ENCODE measurements at places on chromosomes 6 and 20.

DNA sequence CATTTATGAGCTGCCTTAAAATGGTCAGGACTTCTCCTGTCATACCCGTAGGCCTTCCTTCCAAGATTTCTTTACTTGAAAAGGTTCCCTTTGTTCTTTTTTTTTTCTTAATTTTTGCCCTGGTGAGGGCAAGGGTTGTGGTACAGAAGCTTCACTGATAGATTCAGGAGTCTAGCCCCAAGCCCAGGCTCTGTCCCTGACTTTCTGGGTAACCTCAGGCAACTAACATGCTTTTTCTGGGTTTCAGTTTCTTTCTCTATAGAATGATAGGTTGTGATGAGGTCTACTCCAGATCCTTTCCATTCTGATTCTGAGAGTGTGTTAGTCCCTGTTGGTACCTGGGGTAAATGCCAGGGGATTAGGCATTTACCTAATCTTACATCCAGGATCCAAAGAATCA is 21.2 kb downstream of the SNPH start:
- no peak for DNase-seq

DNA sequence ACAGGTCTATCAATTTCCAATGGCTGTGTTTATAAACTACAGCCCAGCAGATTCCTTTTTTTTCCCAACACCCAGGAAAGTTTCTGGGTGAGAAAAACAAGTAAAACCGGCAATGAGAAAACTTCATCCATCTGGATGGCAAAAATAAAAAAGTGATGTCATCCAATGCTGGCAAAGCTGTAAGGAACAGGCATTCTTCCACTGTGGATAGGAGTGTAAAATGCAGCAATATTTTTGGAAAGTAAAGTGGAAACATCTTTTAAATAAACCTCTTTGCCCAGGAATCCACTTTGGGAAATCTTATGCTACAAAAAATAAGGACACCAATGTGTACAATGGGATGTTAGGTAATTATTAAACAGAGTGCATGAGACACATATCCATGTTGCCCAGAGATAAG is 102.1 kb upstream of the NT5E start:
- DNase-seq, result no peak

- DNase-seq, result no peak
These were observed 152.4 kb downstream of the COL9A1 start for GRCh38 chr6:70150521-70150920.

DNA sequence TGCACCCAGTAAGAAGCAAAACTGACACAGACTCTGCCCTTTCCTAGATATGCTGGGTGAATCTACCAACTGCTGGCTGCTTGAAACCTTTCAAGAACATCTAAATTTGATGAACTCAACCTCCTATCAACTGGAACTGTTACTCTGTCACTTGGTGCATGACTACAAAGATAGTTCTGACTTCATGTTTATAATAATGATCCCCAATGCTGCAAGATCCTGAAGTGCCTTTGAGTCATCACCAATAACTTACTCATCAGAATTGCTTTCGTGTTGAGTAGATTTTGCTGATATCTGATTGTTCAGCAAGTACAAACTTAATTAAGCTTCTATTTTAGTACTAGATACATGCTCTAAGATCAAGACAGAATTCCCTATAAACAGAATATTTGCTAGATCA is 100.2 kb upstream of the ARMC2 start:
- DNase-seq, result no peak

- DNase-seq, result no peak
These were observed at the start of gene AFDN for GRCh38 chr6:167826896-167827582. Gene AFDN (plus strand): TSS chr6:167826911. CDS start chr6:167827133, 222 bp downstream.

GRCh38 chr6:138226700-138227315 is 8.5 kb upstream of the PBOV1 start:
- no peak for DNase-seq

DNA sequence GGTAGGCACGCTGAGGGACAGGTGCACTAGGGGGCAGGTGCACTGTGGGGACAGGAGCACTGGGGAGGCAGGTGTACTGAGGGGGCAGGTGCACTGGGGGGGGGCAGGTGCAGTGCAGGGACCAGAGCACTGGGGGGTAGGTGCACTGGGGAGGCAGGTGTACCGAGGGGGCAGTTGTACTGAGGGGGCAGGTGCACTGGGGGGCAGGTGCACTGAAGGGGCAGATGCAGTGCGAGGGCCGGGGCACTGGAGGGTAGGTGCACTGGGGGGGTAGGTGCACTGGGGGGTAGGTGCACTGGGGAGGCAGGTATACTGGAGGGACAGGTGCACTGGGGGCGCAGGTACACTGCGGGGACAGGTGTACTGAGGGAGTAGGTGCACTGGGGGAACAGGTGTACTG is 39.5 kb downstream of the DAAM2 start:
- no peak for DNase-seq

DNA sequence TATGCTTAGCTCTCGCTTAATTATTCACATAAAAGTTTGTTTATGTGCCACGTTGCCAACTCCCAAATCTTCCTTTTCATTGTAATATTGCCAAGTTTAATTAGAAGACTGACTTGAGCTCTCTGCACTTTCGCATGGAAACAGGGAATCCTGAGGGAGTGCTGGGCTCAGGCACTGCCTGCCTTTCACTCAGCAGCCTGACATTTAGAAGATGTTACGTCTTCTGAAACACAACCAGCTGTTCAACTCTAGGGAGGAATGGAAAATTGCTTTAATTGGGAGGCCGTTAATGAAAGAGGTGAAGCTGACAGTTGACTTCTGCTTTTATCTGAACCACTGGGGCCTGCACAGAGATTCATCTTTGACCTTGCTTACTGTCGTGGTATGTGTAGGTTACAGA is 77.4 kb upstream of the MTHFD1L start:
- DNase-seq, result no peak

DNA sequence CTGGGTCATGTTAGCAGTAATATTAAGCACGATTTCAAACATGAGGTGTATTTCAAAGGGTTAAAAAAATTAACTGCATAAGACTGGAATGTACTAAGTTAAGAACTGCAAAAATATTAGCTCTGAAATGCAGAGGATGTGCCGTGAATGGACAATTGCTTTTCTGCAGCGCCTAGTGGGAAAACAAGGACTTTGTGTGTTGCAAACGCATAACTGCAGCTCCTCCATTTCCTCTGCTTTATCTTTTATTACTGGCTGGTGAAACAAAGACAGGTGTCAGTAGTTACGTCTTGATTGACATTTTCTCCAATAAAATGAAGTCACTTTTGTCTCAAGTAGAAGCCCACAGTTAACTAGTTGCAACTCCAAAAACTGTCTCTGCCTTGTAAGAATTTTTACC is 1.7 kb downstream of the PDE7B start:
- DNase-seq, result peak; percentile 37

- no peak for DNase-seq
These were observed 17.9 kb upstream of the TCFL5 start for GRCh38 chr20:62879275-62880146.

DNA sequence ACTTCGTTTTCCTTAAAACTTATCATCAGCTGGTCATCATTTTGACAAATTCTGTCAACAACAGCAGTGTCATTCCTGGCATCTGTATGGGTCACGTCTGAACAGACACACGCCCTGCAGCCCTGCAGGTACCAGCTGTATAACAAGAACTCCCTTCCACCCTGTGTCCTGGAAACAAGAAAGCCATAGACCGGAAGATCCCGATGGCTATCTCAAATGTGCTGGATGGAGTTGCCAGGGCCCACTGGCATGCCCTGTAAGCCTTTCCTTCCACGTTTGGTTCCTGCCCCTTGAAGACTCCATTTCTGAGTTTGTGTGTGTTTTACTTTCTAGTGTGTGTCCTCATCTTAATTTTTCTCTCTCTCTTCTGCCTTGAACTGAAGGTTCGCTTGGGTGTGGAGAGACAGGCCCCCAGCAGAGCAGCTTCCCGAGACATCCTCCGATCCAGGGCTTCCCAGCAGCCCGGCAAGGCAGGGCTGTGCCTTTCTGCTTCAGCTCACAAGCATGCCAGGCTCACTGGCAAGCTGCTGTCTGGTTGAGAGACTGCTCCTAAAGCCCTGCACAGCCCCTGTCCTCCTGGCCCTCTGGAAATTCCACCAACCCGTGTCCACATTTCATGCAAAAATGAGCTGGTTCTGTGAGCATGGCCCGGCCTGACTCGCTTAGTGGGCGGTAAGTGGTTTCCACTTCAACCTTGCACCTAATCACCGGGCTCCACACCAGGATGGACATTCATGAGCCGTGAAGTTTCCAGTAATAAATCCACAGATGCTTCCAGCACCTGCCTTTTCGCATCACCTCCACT is 8.7 kb downstream of the GFRA4 start:
- DNase-seq, result no peak

- DNase-seq, result peak; percentile 9
These were observed 3.1 kb downstream of the SYNJ2 start for GRCh38 chr6:157984686-157985225.

- DNase-seq, result no peak
These were observed 163.5 kb upstream of the MLN start for GRCh38 chr6:33967265-33967767.

GRCh38 chr6:101937108-101937507 is 543.6 kb downstream of the GRIK2 start:
- DNase-seq, result no peak

DNA sequence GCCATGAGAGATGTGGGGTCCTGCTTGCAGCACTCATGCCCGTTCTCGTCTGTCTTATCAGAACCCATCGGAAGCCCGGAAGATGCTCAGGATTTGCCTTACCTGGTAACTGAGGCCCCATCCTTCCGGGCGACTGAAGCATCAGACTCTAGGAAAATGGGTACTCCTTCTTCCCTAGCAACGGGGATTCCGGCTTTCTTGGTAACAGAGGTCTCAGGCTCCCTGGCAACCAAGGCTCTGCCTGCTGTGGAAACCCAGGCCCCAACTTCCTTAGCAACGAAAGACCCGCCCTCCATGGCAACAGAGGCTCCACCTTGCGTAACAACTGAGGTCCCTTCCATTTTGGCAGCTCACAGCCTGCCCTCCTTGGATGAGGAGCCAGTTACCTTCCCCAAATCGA is 8.3 kb downstream of the PI16 start:
- peak; percentile 83 for DNase-seq

- DNase-seq, result no peak
These were observed 120.1 kb upstream of the TIAM2 start for GRCh38 chr6:154874773-154875592.

GRCh38 chr6:146281651-146282362 is 252.9 kb downstream of the GRM1 start:
- no peak for DNase-seq

DNA sequence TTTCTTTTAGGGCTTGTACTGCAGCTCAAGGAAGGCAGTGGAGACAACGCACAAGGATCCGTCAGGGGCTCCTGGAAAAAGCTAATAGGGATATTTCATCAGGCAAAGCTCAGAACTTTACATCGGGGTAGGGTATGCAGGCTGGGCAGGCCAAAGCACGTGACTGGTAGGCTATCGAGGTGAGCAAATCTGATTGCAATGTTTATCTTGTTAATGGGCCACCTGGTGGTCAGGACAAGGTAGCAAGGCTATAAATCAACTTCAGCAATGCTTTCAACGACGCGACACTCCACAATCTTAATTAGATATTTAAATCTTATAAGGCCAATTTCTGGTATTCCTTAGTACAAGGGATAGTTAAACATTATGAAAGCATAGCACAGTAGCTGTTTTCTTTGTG is 1302.8 kb upstream of the EYS start:
- DNase-seq, result no peak

GRCh38 chr6:12490904-12491571 is 200.9 kb downstream of the EDN1 start:
- no peak for DNase-seq

DNA sequence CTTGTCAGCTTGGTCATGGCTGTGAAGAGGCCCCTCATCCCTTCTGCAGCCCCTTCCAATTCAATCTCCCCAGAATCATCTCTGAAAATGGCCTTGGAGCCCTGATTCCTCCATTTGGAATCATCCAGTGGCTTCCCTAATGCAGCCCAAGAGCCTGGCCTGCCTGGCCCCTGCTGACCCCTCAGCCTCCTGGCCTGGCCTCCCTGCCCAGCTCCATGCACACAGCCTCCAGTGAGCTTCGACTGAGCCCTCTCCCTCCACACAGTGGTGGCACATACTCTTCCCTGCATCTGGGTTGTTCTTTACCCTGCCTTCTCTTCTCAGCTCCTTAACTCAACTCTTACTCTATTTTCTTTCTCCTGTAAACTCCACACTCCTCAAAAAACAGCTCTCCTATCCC is 120.9 kb downstream of the ANKRD60 start:
- DNase-seq, result no peak

All from pons (tissue), 1 donor.